ENCODE measurements at places on chromosomes 16 and 17. TPM values are rescaled to one million over a fixed set of nuclear protein-coding genes. Genes with fewer than 3 reads are reported as not detected.

DNA sequence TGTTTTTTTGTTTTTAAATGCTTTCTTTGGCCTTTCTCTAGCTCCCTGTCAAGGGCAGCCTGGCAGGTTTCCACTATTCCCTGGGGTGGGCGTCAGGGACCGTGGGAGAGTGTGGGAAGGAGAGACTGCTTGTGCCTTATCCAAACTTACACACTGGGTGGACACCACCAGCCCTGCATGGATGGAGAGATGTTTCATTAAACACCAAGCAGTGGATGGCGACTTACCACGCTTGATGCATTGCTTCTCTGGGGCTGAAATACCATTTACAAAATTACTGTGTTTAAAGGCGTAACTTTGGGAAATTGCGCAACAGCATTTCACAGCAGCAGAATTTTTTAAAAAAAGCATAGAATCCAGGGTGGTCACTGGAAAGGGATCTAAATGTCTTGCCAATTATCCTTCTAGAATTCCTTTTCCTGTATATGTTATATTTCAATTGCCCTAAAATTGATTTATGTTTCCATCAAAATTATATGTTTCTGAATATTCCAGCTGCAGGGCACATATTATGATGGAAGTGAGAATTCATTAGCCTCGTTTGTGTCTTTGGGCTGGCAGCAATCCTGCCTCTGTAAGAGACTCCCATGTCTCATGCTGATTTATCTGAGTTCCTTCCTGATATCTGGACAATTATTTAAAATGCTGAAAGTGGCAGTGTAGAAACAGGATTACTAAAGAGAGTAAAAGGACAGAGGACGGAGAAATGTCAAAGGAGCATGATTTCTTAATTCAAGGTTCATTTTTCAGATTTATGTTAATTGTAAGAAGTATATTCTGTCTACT lies 247.3 kb downstream of the GRIN2A start:
- DNase-seq: no peak

DNA sequence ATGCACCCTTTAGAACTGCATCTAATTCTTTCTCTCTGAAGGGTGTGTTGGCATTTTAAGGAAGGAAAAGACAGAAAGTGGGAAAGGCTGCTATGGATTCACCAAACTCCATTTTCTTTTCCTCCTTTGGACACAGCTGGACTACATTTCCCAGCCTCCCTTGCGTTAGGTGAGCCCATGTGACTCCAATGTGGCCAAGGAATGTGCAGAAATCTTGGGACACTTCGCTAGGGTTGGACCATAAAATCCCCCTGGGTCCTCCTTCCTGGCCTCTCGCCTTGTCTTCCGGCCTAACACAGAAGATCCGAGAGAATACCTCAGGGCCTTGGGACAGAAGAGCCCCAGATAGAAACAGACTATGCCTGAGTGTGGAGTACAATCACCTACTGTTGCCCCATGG lies 56.3 kb downstream of the ABCC12 start:
- DNase-seq: no peak

- DNase-seq: no peak
Measured at GRCh38 chr16:28528463-28528867, 10.3 kb downstream of the NUPR1 start.

DNA sequence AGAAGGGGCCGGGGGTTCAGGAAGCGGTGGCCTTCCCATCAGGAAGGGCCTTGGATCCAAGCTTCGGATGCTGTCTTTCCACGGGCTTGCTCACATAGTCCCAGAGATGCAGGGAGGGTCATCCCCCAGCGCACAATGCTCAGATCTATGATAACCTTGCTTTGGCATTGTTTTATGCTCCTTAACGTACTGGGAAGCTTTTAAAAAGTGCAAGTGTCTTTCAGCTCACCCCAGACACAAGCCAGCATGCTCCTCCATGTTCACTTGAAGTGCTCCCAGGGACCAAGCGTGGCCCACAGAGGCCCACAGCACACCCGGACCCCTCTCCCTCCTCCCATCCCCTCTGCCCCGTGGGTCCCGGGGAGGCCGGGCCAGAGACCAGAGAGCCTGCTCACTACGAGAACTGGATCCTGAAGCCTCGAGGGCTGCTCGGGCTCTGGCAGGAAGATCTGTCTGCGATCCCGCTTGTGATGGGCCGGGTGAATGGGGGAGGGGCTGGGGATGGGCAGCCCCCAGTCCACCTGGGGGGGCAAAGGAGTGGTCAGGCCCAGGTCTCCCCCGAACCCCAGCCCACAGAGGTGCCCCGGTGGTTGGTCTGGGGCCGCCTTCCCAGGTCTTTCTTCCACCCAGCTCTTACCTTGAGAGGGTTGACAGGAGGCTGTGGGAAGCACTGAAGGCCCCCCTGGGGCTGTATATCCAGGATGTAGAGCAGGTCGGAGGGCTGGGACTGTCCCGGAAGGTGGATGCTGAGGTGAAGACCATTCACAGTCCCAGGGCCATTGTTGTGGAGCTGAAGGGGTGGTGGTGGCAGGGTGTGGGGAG lies 11.8 kb upstream of the FAM171A2 start:
- DNase-seq: no peak

DNA sequence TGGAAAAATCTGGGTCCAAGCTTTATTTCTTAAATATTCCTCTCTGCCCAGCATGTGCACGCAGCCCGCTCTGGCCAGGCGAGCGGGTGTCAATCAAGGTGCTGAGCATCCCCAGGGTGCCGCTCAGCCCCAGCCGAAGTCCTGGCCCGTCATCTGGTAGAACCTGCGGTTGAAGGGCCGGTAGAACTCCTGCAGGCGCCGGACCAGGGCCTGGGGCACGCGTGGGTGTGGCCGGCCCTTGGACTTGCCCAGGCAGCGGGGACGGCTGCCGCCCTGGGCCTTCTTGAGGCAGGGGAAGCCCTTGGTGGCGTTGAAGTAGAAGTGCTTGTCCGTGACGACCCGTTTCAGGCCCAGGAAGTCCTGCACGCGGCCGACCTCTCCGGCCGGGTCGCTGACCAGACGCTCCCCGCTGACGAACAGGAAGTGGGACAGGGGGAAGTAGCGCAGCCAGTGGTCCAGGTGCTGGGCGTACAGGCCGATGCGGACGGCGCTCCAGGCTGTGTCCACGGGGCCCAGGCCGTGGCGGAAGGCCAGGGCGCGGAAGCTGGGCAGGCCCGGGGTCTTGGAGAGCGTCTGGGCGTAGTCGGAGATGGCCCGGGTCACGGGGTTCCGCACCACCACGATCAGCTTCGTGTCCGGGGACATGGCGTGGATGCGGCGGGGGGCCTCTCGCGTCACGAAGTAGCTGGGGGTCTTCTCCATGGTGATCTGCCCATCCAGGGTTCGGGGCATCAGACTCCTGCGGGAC lies 6.6 kb downstream of the HS3ST6 start:
- no peak for DNase-seq

DNA sequence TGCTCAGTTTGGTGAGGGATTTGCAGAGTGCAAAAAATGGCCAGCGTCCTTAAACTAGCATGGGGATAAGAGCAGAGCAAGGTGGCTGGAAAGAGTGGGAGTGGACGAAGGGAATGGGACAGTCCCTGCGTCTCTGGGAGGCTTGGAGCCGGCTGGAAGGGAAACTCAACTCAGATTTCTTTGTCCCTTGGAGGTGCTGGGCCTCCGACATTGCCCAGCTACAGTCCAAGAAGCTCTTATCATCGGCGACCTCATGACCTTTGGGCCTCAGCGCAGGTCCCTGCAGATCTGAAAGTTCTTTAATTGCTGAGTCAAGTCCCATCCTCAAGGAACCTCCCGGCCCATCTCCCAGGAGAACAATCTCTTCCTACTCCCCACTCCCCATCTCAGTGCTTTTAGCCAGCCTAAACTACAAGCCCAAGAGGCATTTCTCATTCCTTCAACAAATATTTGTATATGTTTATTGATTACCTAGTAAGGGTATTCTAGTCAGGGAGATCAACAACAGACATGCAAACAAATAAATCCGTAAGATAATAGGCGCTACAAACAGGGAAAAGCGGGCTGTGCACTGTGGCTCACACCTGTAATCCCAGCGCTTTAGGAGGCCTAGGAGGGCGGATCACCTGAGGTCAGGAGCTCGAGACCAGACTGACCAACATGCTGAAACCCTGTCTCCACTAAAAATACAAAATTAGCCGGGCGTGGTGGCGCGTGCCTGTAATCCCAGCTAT lies 985 bp upstream of the TMEM107 start:
- DNase-seq: no peak

- DNase-seq: no peak
Measured at GRCh38 chr16:87145181-87146176, 171.7 kb downstream of the C16orf95 start.

- peak; percentile 99 for DNase-seq
Measured at GRCh38 chr17:38853292-38854219, at the start of gene RPL23. Gene RPL23 (minus strand): TSS chr17:38853721. CDS start chr17:38853710, 11 bp downstream.

DNA sequence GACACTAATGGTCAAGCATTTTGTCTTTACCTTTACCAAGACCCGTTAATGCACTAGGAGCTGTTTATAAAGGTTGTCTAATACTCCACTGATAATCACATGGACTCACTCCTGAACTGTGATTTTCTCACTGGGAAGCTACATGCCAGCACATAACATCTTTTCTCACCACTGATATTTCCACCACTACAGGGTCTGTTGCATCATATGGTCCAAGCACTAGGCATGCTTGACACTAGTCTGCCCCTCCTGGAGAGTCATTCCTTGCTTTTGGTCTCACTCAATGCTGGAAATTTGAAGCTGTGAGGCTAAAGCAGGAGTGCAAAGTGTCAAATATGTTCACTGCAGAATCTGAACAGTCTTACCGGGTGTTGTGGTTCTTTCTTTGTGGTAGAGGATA lies 1576.8 kb downstream of the CDH8 start:
- DNase-seq: no peak

GRCh38 chr16:88793251-88793954 lies 8.4 kb upstream of the PIEZO1 start:
- DNase-seq: no peak

DNA sequence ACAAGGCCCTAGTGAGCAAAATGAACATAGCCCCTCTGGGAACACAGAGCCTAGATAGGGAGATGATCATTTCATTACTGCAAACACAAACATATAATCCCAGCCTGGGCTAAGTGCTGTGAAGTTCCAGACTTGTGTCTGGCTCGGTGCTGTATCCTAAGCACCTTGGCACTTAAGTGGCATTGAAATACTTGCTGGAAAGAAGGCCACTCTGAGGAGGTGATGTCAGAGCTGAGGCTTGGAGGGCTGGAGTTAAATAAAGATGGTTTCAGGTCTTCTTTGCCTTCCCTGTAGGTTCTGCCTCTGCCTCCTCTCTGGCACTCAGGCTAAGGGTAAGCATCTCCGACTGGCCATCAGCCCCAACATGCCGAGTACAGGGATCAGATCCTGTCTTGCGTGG lies 2.4 kb upstream of the CACNA1G start:
- DNase-seq: no peak

GRCh38 chr17:32822996-32823395 lies 53.9 kb downstream of the MYO1D start:
- no peak for DNase-seq

- no peak for DNase-seq
Measured at GRCh38 chr17:43723697-43724359, 34.8 kb downstream of the SOST start.

GRCh38 chr17:71427801-71428200 lies 693.0 kb upstream of the SOX9 start:
- no peak for DNase-seq

The KRT33A gene
- total RNA-seq: not detected

The TBC1D26 gene
- 0.23 TPM for total RNA-seq

The OMG gene
- total RNA-seq: not detected

The UNC45B gene
- total RNA-seq: under 0.01 TPM

The COL1A1 gene
- total RNA-seq: 58.6 TPM
